ENCODE measurements at places on chromosomes 2 and 18.

DNA sequence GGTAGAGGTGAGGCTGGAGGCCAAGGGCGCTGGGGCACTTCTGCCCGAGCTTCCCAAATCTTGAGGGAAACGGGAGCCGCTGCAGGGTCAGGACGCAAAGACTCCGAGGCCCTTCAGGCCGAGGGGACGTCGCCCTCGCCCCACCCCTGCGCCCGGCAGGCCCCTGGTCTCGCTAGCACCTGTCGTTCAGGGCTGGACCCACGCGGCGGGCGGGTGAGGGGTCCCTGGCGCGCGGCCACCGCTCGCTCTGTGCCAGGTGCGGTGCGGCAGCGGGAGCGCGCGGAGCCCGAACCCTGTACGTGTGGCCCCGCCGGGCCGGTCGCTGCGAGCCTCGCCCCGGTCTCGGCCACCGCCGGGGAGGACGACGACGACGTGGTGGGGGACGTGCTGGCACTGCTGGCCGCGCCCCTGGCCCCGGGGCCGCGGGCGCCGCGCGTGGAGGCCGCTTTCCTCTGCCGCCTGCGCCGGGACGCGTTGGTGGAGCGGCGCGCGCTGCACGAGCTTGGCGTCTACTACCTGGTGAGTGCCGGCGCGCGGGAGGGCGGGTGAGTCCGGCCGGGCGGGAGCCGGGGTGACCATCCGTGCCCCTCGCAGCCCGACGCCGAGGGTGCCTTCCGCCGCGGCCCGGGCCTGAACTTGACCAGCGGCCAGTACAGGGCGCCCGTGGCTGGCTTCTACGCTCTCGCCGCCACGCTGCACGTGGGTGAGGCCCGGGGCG lies 4.9 kb downstream of the ERFE start:
- no peak for DNase-seq

GRCh38 chr2:190528521-190529001 lies 6.0 kb downstream of the NEMP2 start:
- DNase-seq = no peak

- DNase-seq = no peak
Observed at GRCh38 chr2:120312860-120313694, 32.9 kb upstream of the INHBB start.

GRCh38 chr2:95346231-95346737 lies 49.1 kb downstream of the KCNIP3 start:
- no peak for DNase-seq

GRCh38 chr2:197986977-197987376 lies 182.6 kb downstream of the PLCL1 start:
- DNase-seq = no peak

- no peak for DNase-seq
Observed at GRCh38 chr2:238863231-238863630, 15.3 kb downstream of the TWIST2 start.

DNA sequence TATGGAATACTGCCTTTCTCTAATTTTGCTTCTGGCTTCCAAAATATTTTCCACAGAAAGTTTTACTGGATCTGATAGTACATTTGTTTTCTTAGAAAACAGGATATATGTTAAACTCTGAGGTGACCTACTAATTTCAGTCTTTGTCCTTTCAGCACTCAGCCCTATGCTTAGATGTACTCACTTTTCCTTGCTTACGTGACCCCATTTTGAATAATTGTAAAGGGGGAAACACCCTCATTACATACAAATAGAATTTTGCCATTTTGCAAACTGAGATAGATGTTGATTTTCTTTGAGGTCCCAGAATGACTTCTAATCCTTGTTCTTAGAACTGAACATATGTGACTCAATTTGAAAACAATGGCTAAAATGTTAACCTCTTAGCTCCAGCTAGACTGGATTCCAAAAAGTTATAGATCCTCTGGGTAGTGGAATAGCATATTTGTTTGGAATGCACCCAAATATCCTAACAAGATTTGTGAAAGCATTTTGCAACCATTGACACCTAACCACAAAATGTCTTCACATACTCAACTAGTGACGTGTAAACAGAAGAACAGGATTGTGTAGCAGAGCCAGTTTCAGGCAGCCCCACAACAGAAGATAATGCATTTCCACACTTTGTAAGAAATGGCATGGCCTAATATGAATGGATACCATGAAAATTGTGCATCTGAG lies 44.8 kb upstream of the EHBP1 start:
- DNase-seq = no peak

- no peak for DNase-seq
Observed at GRCh38 chr2:217703999-217704398, 298.8 kb downstream of the TNS1 start.

DNA sequence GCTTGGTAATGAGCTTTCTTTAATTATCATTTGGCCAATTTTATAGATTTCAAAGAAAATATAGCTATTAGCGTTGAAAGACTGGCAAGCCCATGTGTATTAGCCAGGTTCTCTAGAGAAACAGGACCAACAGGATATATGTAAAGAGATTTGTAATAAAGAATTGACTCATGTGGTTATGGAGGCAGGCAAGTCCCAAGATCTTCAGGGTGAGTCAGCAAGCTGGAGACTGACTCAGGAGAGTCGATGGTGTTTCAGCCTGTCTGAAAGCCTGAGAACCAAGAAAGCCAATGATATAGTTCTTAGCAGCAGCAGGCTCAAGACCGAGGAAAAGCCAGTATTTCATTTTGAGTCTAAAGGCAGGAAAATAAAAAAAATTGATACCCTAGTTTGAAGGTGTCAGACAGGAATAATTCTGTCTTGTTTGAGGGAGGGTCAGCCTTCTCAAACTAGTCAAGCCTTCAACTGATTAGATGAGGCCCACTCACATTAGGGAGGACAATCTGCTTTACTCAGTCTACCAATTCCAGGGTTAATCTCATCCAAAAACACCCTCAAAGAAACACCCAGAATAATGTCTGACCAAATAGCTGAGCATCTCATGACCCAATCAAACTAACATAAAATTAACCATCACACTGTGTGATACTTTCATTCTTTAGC lies 78.3 kb upstream of the CRIM1 start:
- no peak for DNase-seq

GRCh38 chr2:240563951-240564560 lies 3.9 kb downstream of the DUSP28 start:
- DNase-seq = no peak

DNA sequence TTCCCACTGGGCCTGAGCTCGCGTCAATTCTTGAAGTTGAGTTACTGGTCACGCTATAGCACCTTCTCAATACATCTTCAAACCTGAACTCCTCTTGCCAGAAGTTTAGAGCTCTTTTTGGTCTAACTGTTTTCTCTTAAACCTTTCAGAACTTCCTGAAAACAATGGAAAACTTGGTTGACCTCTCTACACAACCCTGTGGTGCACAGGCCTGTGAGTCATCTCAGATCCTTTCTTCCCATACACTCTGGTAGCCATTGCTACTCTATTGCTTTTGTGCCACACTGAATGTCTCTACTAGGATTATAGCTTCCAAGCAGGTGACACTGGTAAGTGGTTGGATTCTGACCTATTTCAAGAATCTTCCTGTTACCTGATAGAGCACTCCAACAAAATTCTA lies 321.5 kb upstream of the FSIP2 start:
- DNase-seq = no peak

GRCh38 chr2:33786881-33787280 lies 187.8 kb upstream of the FAM98A start:
- no peak for DNase-seq

DNA sequence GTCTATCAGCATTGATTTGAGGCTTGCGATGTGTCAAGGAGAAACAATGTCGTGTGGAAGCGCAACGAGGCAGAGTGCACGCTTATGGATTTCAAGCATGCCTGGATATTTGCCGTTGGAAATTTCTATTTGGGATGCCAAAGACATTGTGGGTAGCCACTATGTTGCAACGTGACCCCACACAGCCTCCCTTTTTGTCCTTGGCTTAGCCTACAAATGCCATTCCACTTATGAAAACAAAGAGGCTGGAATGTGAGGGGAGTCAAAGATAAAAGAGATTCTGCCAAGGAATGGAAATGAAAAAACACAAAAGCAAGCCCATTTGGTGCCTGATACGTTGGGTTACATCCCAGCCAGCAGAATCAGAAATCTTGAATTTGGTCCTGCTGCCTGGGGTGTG lies 721.2 kb downstream of the GALR1 start:
- DNase-seq = no peak

GRCh38 chr2:170554278-170554955 lies 160.7 kb upstream of the SP5 start:
- DNase-seq = no peak

- peak; percentile 57 for DNase-seq
Observed at GRCh38 chr2:151161821-151162551, 99.7 kb downstream of the RBM43 start.

GRCh38 chr2:160836755-160837154 lies 323.5 kb upstream of the TANK start:
- DNase-seq = no peak

DNA sequence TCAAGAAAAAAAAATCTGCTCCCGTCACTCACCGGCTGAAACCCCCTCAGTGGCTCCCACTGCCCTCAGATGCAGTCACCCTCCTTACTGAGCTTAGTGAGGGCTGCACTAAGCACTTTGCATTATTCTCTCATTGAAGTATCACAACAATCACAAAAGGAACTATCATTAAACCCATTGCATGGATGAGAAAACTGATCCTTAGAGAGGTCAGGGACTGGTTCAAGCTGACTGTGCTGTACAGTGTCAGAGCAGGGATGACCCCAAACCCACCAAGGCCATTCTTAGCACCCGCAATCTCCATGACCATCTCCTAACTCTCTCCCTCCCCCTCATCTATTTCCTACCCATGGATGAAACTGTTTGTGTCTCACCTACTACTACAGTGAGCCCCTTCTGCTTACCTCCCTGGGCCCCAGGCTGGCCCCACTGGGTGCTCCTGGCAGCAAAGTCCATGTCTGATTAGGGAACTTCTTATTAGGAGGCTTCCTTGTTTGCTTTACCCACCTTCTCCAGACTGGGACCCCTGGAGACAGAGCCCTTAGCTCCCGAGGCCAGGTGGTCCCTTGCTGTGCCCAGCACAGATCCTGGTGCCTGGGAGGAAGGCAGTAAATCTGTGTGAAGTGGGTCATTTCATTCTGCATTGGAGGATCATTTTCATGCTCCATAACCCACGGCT lies 139.3 kb upstream of the ID2 start:
- DNase-seq = no peak

GRCh38 chr2:130827502-130828251 lies 9.0 kb upstream of the ARHGEF4 start:
- no peak for DNase-seq

DNA sequence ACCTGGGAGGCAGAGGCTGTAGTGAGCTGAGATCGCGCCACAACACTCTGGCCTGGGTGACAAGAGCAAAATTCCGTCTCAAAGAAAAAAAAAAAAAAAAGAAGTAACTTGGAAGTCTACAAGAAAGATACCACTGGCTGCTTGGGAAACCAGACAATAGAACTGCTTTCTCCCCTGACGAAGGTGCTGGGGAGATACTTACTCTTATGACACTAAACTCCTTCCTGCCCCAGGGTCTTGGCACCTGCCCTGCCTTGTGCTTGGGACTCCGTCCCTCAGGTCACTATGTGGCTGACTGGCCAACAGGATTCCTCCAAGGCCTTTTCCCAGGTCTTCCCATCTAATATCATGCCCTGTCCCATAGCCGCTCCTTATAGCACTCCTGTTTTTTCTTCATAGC lies 30.7 kb downstream of the INPP5D start:
- no peak for DNase-seq

DNA sequence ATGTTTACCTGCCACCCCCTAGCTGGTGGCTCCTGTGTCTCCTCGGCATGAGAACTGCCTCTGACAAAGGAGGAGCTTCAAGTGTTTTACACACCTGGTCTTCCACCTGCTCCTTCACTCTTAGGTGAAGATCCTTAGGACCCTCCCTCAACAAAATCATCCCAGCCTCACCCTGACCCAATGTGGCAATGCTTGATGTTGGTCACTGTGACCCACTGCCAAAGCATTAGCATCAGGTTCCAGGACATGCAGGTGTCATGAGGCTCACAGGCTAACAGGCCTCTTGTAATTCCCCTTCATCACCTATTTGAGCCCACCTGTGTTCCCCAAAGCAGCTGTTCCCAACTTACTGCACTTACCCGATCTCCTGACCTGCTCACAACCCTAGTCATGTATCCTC lies 9.8 kb downstream of the FZD5 start:
- DNase-seq = no peak

- DNase-seq = no peak
Observed at GRCh38 chr2:12818416-12819102, 101.8 kb downstream of the TRIB2 start.

GRCh38 chr2:165610591-165611029 lies 141.1 kb downstream of the CSRNP3 start:
- DNase-seq = no peak

DNA sequence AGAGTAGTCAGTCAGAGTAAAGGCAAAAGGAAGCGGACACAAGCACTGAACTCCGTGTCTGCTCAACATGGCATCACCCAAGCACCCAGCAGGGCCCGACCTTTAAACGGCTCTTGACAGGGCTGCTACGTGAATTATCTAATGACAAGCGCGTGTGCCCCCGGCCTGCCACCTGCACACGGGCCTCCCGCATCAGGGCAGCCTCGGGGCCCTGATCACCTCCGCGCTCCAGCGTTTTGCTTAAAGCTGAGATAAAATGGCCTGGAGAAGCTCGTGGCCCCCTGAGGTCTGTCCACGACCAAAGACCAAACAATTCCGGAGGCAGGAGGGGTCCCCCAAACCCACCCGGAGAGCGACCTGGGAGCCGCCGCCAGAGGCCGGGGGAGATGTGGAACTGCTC lies 376 bp downstream of the NDUFA10 start:
- no peak for DNase-seq

GRCh38 chr2:119517433-119517832 lies 6.8 kb downstream of the SCTR start:
- DNase-seq = no peak

DNA sequence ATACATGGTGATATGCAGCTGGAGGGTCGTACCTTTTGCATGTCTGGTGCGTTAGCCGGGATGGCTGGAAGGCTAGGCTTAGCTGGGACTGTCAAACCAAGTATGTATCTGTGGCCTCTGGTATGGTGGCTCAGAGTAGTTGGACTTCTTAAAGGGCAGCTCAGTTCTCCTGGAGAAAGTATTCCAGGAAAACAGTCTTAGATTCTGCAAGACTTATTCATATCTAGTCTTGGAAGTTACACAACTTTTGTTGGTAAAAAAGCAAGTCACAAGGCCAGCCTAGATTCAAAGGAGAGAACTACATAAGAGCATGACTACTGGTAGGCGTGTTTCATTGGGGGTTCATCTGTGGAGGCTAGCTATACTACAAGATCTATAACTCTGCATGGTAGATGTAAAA lies 45.5 kb downstream of the EML4 start:
- DNase-seq = no peak

DNA sequence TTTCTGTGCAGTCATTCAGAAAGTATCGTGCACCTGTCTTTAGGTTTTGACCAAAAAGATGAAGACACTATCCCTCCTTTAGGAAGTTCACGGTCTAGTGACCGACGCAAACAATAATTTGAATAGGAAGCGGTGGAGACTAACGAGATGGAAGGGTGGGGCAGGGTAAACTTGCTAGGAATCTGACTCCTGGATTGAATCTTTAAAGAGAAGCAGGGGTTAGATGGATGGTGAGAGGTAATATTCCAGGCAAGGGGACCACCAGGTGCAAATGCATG lies 651 bp upstream of the TXNL1 start:
- no peak for DNase-seq

All from NCI-H524 treated with DMSO at 0.1 percent for 48 hours (cell line).